ENCODE measurements at places on chromosomes 5 and 9. TPM values are rescaled to one million over a fixed set of nuclear protein-coding genes. Genes with fewer than 3 reads are reported as not detected.
A peak's percentile ranks its signal among the peaks of the same experiment; 100 is the strongest.

- DNase-seq: no peak
Measured at GRCh38 chr9:80144406-80144805, 572.6 kb downstream of the TLE4 start.

DNA sequence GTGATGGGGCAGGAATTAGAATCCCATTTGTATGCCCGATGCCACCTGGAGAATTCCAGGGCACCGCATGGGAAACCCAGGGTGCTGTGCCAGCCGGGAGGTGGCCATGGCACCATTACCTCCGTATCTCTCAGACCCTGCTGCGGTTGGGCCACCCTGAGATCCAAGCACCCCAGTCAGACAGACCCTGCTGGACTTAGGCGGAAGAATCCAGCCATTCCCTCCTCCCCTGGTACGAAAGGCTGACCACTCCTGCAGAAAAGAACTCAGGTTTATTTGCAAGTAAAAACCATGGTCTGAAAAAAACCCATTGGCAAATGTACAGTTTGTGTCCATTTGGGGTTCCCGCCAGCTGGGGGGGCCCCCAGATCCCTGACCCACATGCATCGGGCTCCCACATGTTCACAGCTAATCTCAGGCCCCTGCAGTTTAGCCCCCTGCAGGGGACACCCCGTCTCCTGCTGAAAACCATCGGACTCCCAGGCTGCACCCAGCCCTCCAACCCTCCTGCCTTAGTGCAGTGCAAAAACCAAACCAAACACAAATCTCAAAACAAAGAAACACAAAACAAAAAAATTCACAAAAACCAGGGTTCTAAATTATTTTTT is 23.6 kb upstream of the SARDH start:
- DNase-seq: no peak

DNA sequence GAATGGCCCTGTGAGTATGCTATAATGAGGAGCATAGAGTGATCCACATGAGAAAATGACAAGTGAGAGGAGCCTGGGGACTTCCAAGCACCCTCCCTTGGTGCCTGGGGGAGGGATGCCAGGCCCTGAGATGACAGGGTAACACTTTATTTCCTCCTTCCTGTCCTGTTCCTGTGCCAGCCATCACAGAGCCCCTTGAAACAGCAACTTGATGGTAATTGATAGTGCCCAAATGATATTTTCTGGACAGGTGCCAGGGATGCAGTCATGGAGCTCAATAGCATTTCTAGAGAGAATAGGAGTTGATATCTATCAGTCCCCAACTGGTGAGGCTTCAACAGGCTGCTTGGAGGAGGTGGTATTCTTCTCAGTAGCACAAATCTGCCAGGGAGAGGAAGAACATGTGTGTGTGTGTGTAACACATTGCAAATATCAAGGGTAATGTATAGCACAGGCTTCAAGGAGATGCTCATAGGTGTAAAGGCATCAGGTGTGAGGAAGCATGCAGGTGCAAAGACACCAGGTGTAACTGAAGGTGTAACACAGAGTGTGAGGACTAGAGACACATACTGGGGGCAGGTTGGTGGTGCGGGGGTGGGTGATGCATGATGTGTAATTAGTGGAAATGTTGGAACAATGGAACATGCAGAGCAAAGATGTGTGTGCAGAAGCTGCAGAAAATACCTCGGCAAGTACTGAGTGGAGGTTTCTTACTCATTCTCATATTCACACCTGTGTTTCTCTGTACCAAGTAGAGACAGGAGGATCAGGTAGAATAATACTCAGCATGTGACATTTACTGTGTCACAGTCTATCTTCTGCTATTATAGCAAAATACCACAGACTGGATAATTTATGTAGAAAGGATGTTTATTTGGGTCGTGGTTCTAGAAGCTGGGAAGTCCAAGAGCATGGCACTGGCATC is 18.1 kb upstream of the WWC1 start:
- no peak for DNase-seq

GRCh38 chr9:109383356-109383755 is 62.5 kb upstream of the EPB41L4B start:
- DNase-seq: no peak

DNA sequence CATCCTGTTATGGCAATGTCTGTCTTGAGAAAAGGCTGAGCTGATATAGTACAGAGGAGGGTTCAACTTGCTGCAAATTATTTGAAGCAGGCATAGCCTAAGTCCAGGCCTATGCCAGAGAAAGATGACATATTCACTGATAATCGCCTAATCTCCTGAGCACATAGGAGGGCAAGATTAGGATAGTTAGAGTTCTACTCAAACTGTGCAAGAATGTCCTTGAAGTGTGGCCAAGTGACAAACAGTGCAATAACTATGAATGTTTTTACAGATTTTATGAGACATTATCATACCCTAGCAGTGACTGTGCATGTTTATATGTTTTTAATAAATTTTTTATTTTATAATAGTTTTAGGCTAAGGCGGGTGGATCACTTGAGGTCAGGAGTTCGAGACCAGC is 96.2 kb downstream of the TSSK1B start:
- DNase-seq: no peak

GRCh38 chr5:17282283-17283120 is 65.1 kb downstream of the BASP1 start:
- no peak for DNase-seq

DNA sequence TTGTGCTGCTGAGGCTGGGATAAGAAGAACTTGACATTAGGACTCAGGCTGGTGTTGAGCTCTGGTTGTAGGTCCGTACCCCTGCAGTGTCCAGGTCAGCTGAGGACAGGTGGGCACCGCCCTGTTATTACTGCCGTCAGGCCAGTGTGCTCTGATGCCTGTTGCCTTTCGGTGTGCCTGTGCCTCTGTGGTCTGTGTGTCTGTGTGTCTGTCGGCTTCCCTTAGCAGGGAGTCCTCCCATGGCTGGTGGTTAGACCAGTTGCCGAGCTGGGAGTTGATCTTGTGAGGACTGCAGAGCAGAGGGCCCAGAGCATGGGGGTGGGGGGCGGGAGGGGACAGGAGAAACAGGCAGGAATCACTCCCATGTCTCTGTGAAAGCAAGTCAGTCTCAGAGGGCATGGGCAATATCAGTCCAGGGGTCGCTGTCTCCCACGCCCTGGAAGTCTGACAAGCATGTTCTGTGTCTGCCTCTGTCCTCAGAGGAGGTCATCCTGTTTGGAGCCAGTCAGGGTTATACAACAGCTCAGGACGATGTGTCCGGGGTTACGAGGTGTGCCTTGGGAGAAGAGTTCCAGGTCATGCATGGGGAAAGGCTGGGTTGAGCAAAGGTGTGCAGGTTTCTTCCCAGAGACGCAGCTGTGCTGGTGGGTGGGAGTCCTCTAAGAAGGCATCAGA is 67.3 kb upstream of the GARNL3 start:
- DNase-seq: no peak

- DNase-seq: no peak
Measured at GRCh38 chr5:178318893-178319292, 86.3 kb upstream of the PHYKPL start.

- no peak for DNase-seq
Measured at GRCh38 chr5:170651604-170652277, 131.8 kb upstream of the GABRP start.

- peak; percentile 14 for DNase-seq
Measured at GRCh38 chr5:65926893-65927292, 518 bp downstream of the ERBIN start.

- DNase-seq: no peak
Measured at GRCh38 chr9:130172161-130172857, at the start of gene NCS1. Gene NCS1, plus strand, starts transcription at chr9:130172404. Its CDS starts 260 bp downstream, at chr9:130172664.

DNA sequence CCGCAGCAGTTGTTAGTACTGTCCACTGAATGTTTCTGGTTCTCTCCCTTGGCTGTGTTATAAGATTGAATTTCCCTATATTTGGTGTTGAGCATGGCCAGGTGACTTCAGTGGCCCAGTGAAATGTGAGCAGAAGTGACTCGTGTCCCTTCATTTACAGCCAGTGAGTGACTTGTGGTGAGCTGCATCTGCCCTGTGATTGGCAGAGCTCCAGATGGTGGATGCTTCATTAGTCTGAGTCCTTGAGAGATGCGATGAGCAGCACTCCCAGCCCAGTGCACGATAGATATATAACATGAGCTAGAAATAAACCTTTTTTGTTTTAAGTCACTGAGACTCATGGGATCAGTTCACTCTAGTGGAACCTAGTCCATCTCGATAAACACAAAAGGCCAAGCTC is 19.3 kb downstream of the PCSK5 start:
- DNase-seq: no peak

- no peak for DNase-seq
Measured at GRCh38 chr5:3269395-3270169, 326.1 kb upstream of the IRX1 start.

DNA sequence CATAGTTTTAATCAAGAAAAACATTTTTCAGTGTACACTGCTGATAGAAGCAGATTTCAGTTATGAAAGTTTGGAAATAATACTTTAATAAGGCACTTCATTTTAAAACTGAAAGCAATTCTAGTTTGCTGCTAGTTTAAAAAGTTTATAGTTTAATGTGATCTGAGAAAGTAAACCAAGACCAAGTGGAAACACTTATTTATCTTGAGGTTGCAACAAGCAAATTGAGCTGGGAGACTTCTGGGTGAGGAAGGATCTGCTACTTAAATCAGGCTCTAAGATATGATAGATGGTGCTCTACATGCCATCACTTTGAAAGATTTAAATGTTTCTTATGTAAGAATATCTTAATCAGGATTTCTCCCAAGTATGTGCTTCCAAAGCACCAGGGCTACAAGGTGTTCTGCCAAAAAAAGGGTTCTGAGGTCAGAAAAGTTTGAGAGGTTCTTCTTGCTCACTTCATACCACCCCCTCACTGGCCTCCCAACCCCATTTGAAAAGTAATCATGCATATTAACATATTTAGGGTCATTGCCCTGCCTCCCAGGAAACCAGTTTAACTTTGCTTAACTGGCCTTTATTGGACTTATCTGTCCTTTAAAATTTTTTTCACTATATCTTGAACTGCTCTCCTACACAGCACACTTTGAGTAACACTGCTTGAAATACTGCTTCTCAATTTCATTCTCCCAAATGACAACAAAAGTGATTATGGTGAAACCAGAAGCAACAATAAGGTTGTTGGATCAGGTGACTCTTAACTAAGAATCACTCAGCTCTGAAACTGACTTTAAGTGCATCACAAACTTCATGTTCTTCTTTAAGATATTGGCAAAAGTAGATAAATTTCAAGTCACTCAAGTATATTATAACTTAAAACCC is 15.5 kb downstream of the SLC44A1 start:
- no peak for DNase-seq

- DNase-seq: no peak
Measured at GRCh38 chr9:16312962-16313546, 557.4 kb downstream of the BNC2 start.

DNA sequence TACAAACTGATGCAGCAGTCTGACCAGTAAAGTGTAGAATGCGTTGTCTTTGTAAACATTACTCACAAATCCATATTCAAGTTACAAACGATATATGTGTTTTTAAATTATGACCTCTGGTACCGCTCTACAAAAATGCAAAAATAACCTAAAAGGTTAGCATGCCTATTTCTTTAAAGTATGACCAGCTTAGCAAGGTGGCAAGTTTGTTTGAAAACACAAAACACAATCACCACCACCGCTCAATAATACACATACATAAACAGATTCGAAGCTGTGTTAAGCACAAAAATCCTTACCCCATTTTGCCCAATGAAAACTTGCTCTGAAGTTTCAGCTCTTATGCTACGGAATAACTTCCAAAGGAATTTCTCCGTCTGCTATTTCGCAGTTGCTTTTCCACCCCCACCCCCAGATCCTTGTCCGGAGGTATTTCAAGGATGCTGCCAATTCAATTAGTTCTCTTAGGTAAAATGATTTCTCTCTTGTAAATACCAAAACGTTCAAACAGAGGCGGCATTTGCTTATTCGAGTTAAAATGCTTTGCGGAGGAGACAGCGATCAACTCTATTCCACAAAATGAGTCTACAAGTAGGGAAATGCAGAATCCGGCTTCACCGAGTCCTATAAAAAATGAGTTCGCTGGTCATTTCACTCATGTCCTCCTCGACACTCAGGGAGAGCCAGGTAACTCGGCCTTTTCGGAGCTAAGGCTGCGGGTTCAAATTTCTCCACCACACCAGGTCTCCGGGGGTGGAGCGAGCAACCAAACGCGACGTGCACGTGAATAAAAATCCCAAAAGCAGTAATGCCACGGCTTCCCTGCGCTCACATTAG is 1.2 kb downstream of the HOMER1 start:
- DNase-seq: no peak

DNA sequence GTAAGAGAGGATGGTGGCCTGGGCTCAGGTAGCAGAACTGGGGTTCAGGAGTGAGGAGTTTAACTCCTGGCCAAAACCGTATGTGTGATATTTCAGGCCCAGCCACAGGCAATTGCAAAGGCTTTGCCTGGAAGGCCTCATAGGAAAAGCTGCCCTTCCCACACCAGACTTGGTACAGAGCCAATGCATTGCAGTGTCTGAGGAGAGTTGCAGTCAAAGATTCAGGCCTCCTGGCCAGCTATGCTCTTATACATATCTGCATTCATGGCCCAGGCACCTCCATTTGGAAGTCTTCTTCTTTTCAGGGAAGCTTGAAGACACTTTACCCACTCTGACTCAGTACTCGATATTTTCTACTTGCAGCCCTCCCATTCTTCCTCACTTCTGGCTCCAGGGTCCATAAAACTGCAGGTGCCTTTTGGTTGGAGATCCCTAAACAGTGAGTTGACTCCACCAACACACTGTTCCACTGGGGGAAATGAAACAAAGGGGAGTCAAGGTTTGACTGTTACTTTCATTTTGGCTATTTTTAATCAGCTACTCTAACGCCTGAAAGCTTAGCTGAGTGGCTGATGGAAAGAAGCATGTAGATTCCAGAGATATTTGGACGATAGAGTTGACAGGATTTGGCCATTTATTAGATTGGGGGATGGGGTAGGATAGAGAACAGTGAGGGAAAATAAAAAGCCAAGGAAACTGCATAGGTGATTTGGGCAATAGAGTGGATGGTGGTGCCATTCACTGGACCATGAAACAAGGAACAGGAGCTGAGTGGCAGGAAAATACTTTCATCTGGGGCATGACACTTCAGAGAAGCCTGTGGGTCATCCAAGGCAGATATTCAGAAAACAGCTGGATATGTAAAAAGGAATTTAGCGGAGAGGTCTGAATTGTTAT is 30.6 kb upstream of the IL33 start:
- DNase-seq: no peak

DNA sequence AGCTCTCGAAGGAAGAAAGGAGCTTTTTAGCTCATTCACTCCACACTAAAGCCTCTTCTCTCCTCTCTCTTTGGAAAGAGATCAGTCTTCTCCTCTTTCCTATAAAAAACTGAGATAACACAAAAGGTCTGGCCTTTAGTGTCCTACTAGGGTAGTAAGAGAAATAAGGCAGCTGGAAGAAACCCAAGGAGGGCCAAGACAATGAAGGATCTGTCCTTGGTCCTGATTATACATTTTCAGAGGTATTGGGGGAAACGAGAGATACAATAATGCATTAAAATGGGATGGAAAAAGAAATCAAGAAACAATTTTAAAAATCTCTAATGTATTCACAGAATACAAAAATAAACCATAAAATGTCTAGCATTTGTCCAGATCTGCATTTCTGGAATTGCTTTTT is 184.0 kb downstream of the SLF1 start:
- no peak for DNase-seq

The SOHLH1 gene
- not detected for polyA plus RNA-seq

The MRPL36 gene
- 31.2 TPM for polyA plus RNA-seq

The STKLD1 gene
- 2.9 TPM for polyA plus RNA-seq

The AMBP gene
- polyA plus RNA-seq: 2.2 TPM

The SV2C gene
- polyA plus RNA-seq: 0.18 TPM

Data from left renal pelvis (tissue), 4 donors.